Adrenal gland (tissue), 19 donors: ENCODE measurements at places on chromosomes 2 and 18. TPM values are rescaled to one million over a fixed set of nuclear protein-coding genes. Genes with fewer than 3 reads are reported as not detected.

DNA sequence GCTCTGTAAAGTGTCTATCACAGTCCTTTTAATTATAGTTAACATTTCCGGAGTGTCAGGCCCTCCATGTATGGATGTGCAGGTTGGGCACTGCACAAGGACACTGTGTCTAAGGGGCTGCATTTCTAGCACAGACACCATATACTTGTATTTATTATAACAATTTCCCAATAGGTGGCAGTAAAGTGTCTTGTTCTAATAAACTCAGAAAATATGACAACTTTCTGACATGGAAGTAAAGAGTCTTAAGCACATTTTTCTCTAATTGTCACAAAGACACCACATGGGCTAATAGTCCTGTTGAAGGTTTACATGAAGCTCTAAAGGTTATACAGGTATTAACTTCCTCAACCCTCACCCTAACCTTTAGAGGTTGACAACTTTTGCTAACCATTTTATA lies 156.6 kb downstream of the DYSF start:
- no peak for DNase-seq

- DNase-seq = no peak
Observed at GRCh38 chr2:60472041-60472440, 81.4 kb downstream of the BCL11A start.

Gene GALR1
- not detected for total RNA-seq

- no peak for DNase-seq
Observed at GRCh38 chr2:136997557-136997956, 232.2 kb downstream of the THSD7B start.

Gene ATP6V1C2
- total RNA-seq = 0.14 TPM

DNA sequence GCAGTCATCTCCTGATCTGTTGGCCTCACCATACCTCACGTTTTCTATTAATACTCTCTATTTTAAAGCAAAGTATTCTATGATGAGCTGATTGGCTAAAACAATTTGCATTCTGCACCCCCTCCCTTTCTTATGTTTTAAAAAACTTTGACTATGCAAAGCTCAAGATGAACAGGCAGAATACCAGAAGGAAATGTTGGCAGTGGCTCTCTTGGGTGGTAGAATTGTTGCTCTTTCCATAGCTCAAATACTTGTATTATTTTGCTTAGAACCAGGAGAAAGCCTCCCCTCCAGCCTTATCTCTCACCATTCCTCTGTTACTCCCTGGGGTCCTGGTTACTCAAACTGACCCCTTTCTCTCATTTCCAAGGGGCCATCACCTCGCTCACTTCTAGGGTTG lies 14.4 kb downstream of the GPR45 start:
- no peak for DNase-seq

DNA sequence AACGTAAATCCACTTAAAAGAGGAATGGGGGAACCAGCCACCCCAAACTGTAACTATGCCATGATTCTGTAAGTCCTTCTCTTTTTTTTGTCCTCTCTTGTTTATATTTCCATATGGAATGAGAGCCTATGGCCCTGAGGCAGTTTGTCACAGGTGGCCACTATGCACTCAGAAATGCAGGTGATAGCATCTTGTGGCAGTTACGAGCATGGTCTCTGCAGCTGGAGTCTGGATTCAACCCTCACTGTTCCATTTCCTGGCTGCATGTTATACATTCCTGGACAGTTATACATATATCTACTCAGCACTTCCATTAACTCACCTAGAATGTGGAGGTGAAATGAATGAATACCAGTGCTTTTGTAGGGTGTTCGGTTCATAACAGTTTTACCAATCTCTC lies 291.5 kb upstream of the FANCL start:
- DNase-seq = no peak

GRCh38 chr2:164015328-164016123 lies 279.7 kb upstream of the FIGN start:
- no peak for DNase-seq

DNA sequence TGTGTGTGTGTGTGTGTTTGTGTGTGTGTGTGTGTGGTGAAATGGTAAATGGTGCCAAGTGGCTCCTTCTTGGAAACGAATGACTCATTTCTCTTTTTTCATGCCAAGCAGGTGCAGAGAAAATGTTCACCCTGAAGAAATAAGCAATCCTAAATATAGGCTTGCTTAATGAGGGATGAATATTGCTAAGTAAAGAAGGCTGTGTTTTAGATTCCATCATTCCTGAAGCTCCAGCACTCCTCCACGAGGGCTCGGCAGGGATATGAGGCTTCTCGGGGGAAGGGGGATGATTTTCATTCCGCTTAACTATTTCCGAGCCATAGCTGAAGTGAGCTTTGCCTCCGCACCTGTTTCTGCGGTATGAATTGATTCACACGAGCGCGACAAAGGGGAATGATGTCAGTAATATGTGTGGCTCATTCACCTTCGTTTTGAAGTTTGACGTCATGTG lies 72.9 kb downstream of the TSN start:
- DNase-seq = no peak

Gene GPBAR1
- total RNA-seq = 5.2 TPM

GRCh38 chr2:190837952-190838361 lies 42.7 kb upstream of the GLS start:
- DNase-seq = no peak

DNA sequence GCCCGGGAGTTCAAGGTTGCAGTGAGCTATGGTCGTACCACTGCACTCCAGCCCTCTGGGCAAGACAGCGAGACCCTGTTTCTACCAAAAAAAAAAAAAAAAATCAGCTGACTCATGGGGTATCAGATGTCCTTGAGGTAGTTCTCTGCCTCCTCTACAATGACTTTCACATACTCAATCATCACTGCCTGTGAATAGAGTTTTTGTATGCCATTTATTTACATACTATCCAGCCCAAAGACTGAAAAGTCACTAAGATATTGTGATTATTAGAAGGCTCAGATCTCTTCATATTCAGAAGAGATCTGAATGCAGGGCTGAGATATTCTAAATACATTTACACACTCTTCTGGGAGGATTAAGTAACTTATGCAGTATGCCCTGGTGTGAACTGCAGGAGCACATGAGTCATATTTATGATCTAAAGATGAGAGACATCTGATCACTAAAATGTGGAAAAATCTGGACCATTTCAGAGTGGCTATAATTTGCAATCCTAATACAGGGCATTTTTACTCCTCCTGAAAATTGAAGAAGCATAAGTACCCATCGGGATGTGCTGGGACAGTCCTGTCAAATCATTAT lies 38.9 kb downstream of the KLF7 start:
- no peak for DNase-seq

- no peak for DNase-seq
Observed at GRCh38 chr2:60822987-60823386, 58.4 kb upstream of the REL start.

Gene IL1R2
- total RNA-seq = 26.0 TPM

DNA sequence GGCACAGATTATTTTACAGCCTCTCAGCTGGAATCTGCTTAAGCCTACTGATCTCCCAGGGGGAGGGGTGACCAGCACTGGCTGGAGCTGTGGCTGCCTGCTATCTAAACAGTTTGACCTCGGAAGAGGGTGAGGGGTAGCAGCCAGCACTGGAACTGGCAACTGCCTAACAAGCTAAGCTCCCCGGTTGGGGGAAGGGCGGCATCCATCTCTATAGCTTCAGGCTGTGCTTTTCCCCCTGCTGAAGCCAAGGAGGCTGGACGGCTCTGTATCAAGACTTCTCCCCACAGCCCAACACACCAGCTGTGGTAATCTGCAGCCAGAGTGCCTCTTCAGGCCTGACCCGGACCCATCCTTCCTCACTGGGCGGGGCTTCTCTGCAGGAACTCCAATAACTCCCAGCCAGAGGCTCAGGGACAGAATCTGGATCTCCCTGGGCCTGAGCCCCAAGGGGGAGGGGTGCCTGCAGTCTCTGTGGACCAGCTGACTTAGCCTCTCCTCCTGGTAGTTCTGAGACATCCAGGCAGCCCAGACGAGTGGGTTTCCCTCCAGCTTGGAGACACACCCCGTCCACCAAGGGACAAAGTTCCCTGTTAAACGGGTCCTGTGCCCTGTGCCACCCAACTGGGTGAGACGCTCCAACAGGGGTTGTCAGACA lies 560.2 kb downstream of the LRP1B start:
- no peak for DNase-seq

DNA sequence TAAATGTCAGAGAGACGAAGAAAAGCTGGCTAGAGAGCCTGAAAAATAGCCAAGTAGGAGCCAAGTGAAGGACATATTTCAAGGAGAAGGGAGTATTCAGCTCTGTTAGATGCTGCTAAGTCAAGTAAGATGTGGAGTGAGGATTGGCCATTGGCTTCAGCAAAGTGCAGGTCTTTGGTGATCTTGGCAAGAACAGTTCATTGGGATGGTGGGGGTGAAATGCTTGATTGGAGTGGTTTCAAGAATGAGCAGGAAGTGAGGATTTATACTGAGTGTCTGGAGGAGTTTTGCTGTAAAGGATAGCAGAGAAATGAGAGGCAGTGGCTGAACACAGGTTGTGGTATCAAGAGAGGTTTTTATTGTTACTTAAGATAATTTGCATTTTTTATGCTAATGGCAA lies 139.7 kb downstream of the PRPF40A start:
- no peak for DNase-seq

Gene KCNK3
- 69.6 TPM for total RNA-seq

DNA sequence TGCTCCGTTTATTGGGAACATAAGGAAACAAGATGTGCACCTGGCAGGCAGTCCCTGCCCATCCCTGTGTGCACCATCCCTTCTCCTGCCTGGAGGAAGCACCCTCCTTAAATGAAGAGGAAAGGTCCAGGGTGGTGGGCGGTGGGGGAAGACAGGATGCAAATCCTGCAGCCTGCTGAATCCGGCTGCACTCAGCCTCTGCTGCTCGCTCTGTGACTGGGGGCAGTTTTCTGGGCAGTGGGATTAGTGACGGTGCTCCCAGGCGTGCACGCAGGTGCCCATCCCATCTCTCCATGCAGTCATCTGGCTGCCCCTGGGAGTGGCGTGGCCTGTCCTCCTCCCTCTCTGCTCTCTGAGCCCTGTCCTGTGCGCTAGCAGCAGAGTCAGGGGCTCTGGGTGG lies 371.3 kb upstream of the MYT1L start:
- no peak for DNase-seq

GRCh38 chr18:12306752-12307700 lies 1.0 kb upstream of the TUBB6 start:
- peak; percentile 62 for DNase-seq

DNA sequence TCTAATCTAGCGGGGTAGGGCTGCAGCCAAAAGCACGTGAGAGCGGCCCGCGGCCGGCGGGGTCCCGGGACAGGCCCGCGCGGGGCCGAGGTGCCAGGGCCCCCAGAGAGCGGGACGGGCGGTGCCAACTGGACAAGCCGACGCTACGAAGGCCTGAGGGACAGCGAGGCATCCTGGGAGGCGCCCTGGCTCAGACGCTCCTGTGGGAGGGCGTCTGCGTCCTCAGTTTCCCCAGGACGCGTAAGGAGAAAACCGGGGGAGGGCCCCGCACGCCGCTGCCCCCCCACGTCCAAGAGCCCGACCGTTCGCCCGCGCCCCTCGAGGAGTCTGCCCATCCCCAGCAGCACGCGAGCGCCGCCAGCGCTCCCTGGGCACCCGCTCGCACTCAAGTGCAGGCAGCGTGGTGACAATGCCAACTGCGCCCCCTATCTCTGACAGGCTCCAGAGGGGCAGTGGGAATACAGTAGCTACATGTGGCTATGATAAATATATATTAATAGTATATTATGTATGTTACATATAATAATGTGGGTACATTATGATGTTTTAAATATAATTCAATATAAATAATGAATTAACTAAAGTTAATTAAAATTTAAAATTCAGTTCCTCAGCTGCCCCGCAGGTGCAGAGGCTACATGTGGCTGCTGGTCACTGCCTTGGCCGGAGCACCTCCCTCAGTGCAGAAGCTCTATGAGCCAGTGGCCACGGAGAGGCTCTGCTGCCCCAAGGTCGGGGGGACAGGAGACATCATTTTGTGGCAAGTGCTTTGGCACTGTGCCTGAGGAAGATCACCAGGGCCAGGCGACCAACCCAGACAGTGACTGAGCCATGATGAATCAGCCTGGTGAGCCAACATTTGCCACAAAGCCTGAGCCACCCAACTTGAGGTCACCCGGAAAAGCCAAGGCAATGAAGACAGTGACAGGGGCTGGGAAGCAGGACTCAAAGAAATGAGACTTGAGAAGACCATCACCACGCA lies 5.5 kb upstream of the SFT2D3 start:
- peak; percentile 73 for DNase-seq

- DNase-seq = peak; percentile 77
Observed at GRCh38 chr2:20524412-20525040, 77.7 kb downstream of the RHOB start.

DNA sequence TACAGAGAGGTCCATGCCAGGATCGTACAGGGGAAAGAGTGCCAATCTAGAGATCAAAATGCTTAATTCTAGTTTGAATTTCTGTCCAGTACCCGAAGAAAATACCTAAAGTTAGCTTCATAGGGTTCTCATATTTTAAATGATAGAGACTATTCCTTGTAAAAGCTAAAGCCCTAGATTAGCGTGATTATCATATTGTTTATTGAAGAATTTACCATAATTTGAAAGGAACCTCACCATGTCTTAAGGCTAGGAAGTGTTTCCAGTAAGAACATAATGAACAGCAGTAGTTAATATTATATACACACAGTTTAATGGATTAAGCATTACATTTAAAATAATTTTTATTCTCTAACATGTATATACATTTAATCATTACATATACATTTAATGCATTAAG lies 68.5 kb downstream of the COBLL1 start:
- DNase-seq = no peak

- DNase-seq = no peak
Observed at GRCh38 chr18:43078478-43079092, 36.9 kb downstream of the RIT2 start.

Gene SPEG
- total RNA-seq = 0.78 TPM

DNA sequence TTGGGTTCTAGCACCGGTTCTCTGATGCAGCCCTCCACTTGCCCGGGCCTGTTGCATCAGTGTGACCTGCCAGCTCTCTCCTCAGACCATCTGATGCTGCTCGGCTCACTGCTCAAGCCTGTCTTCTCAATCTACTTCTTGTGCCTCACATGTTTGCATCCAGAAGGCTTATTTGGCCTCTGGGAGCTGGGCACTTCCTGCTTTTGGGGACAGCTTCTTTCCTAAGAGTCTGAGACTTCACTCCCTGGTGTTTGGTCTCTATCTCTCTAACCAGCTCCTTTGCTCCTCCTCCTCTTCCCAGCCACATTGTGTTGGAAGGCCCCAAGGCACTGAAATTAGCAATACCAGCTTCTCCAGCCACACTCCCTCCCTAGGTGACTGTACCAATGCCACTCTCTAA lies 212.8 kb downstream of the CDCA7 start:
- DNase-seq = no peak

- DNase-seq = peak; percentile 22
Observed at GRCh38 chr2:222518570-222519381, 94.4 kb downstream of the SGPP2 start.

- no peak for DNase-seq
Observed at GRCh38 chr2:45470531-45470930, 140.5 kb downstream of the SRBD1 start.

DNA sequence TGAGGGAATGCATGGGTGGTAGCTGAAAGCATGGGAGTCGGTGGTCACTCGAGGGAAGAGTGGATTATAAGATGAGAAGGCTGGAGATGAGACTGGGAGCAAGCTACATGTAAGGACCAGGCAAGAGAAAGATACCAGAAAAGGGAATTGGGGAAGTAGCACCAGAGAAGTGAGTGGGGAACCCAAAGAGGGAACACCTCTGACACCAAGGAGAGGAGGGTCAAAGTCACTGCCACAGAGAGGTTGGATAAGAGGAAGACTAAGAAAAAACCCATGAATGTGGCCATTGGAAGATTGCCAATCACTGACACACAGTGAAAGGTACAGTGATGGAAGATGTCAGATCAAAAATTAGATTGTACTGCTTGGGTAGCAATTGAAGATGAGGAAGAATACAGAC lies 473.9 kb downstream of the BCL11A start:
- no peak for DNase-seq

Gene ANKRD29
- 24.9 TPM for total RNA-seq
